Glomerular endothelial cell (primary cell): ENCODE measurements at places on chromosomes 6 and 20. TPM values are rescaled to one million over a fixed set of nuclear protein-coding genes. Genes with fewer than 3 reads are reported as not detected.

GRCh38 chr6:129488313-129488712, 221.7 kb downstream of the ARHGAP18 start:
- no peak for DNase-seq

GRCh38 chr20:50928469-50928868, 2.8 kb downstream of the ADNP start:
- DNase-seq: no peak

SLC22A2 gene
- total RNA-seq: not detected in 2 replicates

RFX6 gene
- not detected in 2 replicates for total RNA-seq
